ENCODE measurements at places on chromosomes 12 and 14.

DNA sequence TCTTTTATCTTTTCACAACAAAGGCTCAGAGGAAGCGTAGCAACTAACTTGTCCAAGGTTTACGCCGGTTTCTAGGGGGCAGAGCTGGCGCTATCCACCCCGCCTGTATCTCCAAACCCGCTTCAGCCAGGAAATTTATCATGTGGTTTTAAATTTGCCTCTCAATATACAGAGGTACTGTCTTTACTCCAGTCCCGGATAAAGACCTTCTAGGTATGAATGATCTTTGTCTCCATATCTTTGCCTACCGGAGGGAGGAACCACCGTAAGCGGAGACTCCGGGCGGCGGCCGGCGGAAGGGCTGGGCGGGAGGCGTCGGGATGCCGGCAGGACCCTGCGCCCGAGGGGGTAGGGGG is 693 bp upstream of the RIMKLB start:
- DNase-seq = peak; percentile 38

GRCh38 chr12:87381742-87382141 is 647.5 kb downstream of the C12orf50 start:
- DNase-seq = no peak

- no peak for DNase-seq
Measured at GRCh38 chr12:28082096-28082495, 108.2 kb upstream of the CCDC91 start.

DNA sequence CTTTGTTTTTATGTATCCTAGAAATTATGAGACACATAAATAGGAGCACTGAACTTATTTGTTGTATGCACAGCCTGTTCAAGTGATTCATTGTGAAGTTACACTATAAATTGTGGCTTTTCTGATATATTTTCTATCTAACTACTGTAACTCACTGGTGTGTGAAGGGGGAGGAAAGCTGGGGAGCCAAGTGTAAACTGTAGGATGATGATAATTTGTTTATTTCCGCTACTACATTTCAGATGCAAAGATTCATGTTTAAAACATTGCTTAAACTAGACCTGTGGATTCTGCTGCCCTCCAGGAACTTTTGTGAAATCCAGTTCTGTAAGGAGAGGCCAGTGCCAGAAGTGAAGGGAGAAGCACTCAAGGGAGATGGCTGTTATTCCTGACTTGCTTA is 3.3 kb downstream of the TMTC2 start:
- DNase-seq = no peak

GRCh38 chr14:68950111-68950510 is 29.0 kb downstream of the ACTN1 start:
- no peak for DNase-seq

GRCh38 chr12:92070864-92071445 is 74.7 kb downstream of the BTG1 start:
- no peak for DNase-seq

DNA sequence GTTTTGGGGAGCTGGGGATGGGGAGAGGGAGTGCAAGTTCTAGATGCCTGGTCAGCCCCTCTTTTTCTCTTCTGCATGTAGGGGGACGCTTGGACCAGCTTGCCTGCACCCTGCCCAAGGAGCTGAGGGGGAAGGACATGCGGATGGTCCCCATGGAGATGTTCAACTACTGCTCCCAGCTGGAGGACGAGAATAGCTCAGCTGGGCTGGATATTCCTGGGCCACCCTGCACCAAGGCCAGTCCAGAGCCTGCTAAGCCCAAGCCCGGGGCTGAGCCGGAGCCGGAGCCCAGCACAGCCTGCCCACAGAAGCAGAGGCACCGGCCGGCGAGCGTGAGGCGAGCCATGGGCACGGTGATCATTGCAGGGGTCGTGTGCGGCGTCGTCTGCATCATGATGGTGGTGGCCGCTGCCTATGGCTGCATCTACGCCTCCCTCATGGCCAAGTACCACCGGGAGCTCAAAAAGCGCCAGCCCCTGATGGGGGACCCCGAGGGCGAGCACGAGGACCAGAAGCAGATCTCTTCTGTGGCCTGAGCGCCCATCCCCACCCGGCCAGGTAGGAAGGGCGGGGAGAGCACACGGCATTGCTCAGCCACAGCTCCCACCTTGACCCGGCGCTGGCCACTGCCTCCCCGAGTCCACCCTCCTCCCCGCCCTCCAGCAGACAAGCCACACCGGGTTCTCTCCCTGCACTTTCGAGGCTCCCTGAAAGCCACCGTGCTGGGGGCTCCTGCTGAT is 14.0 kb downstream of the LRTM2 start:
- no peak for DNase-seq

GRCh38 chr14:75476274-75476995 is 45.8 kb upstream of the BATF start:
- DNase-seq = no peak

- no peak for DNase-seq
Measured at GRCh38 chr12:122843455-122843854, 8.2 kb downstream of the HIP1R start.

DNA sequence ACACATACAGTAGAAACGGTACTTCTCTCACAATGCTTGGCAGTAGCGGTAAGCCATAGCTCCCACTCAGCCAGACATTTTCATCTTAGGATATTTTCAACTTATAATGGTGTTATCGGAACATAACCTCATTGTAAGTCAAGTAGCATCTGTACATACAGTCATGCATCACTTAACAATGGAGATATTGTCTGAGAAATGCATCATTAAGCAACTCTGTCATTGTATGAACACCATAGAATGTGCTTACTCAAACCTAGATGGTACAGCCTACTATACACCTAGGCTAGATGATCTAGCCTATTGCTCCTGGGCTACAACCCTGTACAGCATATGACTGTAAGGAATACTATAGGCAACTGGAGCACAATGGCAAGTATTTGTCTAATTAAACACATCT is 40.8 kb downstream of the RPS6KA5 start:
- DNase-seq = no peak

DNA sequence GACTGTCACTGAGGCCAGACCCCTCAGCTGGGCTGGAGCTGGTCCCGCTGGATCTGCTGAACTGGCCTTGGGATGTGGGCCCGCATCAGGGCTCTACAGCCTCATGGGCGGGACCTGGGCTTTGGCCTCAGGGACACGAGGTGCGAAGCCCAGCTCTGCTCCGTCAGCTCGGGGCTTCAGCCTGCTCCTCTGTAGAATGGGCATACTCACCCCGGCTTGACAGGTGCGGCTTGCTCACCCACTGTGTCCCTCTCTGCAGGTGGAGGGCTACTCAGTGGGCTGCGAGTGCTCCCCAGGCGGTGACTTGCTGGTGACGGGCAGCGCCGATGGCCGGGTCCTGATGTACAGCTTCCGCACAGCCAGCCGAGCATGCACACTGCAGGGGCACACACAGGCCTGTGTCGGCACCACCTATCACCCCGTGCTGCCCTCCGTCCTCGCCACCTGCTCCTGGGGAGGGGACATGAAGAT is 57.6 kb downstream of the BEGAIN start:
- DNase-seq = no peak

DNA sequence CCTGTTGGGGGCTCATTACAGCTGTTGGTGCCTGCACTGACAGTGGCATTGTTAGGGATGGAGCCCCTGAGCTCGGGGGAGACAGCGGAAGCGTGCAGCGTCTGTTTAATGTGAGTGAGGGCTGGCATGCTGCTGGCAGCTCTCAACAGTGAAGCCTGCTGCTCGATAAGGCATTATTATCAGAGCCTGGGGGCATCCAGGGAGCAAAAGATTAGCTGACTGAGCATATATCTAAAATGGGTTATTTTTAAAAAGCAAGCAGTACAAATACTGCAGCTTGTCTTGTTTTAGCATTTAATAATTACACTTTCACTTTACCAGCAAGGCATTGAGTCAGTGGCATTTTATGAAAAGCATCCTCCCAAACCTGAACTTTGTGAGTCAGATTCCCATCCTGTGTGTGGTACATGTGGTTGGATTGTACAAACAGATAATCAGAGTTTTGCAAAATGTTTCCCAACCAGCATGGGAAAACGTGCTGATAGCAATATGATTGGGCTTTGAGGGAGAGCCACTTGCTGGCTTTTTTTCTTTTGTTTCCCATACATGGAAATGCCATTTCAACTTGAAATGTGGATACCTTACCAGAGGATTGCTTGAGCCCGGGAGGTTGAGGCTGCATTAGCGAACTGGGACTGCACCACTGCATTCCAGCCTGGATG is 150.8 kb downstream of the PRKCH start:
- peak; percentile 54 for DNase-seq

- DNase-seq = no peak
Measured at GRCh38 chr14:51285120-51285519, 45.1 kb downstream of the TMX1 start.

- DNase-seq = no peak
Measured at GRCh38 chr12:105036937-105037649, 47.2 kb downstream of the ALDH1L2 start.

GRCh38 chr14:67480011-67480410 is 8.5 kb downstream of the TMEM229B start:
- no peak for DNase-seq

- no peak for DNase-seq
Measured at GRCh38 chr12:6520186-6520585, 14.1 kb upstream of the GAPDH start.

- no peak for DNase-seq
Measured at GRCh38 chr14:31060253-31060875, 34.2 kb upstream of the STRN3 start.

- peak; percentile 30 for DNase-seq
Measured at GRCh38 chr14:57833323-57833722, 32.6 kb downstream of the SLC35F4 start.

DNA sequence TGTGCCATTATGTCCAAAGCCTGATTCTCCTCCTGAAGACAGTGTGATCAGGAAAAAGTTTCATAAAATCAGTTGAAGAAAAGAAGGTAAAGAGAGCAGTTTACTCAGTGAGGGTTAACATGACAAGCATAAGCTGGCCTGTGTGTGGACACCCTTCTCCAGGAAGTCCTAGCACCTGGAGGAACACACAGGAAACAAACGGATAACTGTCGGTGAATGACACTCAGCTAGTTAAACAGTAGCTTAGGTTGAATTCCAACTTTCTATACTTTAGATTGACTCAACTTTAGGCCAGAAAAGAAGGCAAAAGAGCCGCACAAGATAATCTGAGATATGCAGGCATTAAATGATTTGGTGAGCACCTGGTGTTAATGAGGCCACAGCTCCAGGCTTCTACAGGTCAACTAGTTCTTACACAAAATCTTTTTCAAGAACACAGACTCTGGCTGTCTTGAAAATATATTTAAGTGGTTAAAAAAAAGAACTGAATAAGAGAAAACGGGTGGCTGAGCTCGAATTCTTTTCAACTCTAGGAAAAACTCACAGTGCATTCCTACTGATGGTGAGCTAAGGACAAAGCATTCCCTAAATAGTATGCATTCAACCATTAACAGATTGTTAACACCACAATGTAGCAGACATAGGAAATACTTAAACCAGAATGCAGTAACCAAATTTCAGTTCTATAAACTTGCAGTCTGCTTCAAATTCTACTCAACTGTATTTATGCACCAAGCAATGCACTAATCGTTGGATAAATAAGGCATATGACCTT is 56.9 kb upstream of the TSPAN8 start:
- no peak for DNase-seq

DNA sequence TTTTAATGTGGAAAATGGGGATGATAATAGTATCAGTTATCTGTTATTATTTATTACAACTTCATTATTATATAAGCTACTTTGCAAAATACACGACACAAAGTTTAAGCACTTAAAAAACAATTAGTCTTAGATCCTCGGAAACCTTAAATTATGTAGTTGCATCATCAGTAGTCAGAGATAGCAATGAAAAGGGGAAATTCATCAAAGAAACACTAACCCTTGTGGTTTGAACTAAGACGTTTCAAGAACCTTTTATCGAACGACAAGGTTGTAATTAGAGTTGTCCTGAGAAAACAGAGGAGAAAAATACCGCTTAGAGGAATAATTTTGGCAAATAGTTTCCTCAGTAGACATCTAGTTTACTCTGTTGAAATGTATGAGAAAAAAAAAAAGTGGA is 198.5 kb downstream of the PTPRO start:
- DNase-seq = no peak

DNA sequence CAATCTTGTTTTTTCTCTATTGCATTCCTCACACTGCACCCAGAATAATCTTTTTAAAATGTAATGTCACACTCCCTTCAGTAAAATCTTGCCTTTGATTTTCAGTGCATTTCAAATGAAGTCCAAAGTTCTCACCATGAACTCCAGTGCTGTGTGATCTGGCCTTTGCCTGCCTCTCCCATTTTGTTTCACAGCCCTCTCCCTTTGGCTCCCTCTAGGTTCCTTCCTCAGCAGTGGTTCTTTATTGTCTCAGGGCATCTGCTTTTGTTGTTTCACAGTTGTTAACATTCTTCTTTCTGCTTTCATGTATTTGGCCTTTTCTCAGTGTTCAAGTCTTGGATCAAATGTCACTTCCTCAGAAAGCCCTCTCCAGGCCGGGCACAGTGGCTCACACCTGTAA is 84.5 kb upstream of the AMN1 start:
- DNase-seq = no peak

DNA sequence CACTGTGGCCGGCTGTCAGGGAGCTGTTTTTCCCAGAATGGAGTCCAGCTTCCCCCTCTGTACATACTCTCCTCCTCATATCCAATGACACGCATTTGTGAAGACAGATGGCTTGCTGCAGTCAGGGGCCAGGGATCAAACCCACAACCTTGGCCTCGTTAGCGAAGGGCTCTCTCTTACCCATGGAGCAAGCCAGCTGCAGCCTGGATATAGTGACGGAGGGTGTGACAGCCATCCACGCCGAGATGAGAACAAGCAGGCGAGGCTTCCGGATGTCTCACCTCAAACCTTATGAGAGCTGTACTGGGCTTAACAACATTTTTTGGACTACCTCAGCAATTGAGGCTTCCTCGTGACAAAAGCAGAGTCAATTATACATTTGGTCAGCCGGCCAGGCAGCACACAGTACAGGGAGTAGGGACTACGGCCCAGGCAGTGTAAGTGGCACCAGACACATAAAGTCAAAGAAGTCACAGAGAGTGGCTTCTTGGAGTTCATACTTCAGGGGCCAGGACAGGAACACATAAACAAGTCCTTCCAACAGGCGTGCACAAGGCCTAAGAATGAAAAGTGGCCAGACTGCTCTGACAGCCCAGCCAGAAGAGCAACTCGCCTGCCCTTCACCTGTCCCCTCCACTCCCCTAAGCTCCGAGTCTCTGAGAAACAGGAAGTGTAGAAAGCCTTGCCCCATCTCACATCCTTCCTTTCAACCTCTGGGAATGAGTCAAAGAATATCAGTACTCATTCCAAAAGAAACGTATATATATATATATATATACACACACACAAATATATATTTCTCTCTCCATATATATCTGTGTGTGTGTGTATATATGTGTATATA is 115.1 kb downstream of the TTC7B start:
- DNase-seq = no peak
